CD4-positive, alpha-beta T cell treated with Interferon gamma for 1 hour (primary cell): ENCODE measurements at places on chromosomes 5 and 9.

DNA sequence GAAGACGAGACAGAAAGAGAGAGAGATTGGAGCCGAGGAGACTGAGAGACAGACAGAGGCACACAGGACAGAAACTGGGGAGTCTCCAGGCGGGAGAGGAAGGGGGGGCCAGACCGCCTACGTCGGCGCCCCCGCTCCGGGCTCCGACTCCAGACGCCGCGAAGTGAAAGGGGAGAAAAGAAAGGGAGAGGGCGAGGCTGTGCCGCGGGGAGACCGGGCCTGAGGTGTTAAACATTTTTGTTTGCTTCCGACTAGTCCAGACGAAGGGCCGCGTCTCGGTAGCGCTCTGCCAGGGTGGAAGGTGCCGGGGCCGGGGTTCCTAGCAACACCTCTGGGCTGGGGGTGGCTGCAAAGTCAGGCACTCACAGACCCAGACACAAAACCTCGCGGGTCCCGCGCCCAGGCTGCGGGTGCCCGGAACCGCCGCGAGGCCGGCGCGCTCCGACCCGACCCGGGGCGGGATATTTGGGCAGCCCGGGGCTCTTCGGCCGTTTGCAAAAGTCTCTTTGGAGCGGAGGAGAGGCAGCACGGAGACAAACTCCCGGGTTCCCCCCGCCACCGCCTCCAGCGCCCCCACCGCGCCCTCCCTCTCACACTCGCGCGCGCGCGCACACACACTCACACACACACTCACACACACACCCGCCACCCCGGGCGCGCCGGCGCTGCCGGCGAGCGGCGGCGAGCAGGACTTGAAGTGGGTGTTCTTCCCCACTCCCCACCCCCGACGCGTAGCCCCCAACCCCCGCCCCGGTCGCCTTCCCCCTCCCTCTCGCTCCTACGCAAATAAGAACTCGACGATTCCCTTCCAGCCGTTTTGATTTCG is 626 bp upstream of the FST start:
- DNase-seq: peak; percentile 9

DNA sequence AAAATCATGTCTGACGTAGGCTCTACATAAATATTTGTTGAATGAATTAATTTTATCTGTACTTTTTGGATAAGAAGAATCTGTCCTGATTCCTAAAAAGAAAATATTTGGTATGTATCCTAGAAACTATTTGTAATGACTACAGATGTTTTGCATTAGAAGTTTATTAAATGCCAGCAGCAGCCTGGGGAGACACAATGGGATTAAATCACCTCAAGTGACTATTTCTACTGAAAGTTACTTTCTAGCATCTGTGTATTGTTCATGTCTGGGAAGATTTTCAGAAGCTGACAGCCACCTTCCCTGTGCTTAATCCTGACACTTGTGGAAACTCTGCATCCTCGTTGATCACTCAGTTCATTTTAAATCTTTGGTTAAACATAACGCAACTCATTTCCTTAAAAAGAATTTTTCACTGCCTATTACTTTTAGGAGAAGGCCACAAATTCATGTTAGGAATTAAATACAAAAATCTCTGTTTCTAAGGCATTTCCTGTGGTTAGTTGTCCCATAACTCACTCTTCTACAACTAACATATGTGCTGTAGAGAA is 209.3 kb upstream of the PPP1R2B start:
- DNase-seq: no peak

DNA sequence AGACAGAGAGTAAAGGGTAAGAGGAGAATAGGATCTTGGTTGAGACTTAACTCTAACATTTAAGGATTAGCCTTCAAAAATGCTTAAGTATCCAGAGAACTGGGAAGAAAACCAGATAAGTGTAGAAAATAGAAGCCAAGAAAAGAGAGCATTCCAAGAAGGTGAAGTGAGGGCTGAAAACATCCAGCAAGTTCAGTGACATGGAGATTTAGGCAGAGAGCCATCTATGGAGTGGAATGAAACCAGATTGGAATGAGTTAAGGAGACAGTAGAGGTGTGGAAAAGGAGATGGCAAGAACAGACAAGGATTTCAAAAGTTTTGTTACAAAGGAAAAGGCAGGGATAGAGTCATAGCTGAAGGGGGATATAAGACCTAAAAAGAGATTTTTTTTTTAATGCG is 188.1 kb downstream of the TRPM3 start:
- DNase-seq: no peak

- no peak for DNase-seq
These were observed 93.1 kb downstream of the RALGPS1 start for GRCh38 chr9:127007638-127008037.

DNA sequence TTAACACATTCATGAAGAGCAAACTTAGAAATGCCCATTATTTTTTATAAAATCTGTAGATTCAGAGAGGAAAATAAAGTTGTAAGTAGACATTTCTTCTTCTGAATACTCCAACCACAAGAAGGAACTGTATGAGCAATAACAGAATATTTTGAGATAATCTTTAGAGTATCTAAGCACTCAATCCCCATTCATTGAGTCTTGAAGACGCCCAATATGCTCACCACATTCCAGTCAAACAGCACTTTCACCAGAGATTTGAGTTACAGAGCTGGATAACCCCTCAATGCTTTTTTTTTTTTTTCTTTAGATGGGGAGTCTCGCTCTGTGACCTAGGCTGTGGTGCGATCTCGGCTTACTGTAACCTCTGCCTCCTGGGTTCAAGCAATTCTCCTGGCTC is 14.7 kb upstream of the RIC1 start:
- no peak for DNase-seq

DNA sequence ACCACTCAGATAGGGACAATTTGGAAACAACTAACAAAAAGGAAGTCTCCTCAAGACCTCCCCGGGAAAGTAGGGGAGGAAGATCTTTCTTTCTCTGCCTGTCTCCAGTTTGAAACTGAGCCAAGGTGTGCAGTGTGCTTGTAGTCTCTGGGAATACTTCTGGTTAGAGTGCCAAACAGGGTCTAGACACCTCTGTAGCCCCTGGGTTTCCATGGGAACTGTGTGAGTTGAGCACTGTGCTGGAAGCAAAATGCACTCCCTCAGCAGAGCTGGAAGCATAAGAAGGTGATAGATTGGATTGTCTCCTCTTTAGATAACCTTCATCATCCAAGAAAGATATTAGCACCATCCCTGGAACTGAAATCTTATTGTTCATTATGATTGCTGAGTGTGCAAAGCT is 129.2 kb upstream of the TNPO1 start:
- no peak for DNase-seq

DNA sequence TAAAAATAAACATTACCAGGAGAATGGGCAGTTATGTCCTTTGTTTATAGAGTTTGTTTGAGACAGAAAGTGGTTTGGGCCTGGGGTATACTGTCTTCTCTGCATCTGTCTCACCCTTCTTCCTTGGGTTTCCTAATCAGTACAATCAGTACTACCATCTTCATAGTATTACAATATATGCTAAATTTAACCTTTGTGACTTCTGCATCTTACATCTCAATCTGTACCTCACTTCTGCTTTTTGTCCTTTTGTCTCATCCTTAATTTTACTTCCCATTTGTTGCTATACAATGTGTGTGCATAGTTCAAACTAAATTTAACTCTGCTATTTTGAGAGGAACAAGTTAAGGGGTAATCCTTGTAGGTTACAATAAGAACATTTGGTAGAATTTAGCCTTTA is 19.6 kb downstream of the FBXO38 start:
- DNase-seq: no peak

DNA sequence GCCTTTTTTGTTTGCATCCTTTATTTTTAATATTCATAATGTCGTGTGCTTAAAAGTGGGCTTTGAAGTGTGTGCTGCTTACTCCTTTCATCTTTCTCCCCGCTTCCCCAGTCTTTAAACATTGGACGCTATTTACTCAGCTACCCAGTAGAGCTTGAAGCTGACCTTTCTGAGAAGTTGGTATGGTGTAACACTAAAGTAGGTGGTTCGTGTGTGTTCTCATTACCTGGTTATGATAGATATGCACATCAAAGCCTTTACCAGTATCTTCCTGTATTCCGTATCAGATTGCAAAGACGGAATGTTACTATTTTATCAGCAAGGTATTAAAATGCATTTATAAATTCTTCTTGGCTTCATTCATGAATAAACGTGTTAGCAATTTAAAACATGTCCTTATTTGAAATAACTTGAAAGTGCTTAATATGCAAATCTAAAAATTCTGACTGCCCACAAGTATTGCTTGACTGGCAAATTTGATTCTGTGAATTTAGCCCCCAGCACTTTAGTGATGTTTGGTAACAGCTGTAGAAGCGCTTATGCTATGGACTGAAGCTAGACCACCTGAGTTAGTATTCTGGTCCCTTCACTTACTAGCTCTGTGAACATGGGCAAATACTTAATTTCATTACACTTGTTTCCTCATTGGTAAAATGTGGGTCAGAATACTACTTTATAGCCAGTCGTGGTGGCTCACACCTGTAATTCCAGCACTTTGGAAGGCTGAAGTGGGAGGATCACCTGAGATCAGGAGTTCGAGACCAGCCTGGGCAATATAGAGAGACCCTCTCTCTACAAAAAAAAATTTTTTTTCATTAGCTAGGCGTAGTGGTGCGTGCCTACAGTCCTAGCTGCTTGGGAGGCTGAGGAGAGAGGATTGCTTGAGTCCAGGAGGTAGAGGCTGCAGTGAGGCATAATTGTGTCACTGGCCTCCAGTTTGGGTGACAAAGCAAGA is 1.7 kb downstream of the RRAGA start:
- no peak for DNase-seq

DNA sequence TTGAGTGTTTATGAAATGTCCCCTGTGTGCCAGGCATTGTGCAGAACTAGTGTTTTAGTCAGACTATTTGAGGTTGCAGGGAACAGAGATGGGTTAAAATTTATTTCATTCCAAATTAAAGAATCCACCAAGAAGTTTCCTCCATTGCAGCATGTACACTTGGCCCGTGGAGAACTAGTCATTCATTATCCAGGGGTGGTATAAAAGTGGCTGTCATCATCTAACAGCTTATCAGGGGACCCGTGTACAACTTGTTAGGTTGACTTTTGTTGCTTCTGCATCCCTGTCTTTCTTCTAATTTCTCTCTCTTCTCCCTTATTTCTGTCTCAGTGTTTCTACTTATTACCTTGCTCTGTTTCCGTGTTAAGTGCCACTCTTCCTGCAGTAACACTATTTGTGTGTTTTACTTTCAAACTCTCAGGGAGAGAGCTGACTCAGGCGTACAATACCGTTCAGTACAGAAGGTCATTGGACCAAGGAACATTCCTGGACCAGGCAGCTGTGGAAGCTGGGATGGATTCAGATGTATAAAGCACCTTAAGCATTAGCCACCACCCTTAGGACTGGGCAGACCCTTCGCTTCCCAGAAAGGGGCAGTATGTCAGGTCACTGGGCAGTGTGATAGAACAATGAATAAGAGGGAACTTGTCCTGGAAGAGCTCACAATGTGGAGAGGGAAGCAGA is 36.1 kb downstream of the MAP3K1 start:
- DNase-seq: no peak

DNA sequence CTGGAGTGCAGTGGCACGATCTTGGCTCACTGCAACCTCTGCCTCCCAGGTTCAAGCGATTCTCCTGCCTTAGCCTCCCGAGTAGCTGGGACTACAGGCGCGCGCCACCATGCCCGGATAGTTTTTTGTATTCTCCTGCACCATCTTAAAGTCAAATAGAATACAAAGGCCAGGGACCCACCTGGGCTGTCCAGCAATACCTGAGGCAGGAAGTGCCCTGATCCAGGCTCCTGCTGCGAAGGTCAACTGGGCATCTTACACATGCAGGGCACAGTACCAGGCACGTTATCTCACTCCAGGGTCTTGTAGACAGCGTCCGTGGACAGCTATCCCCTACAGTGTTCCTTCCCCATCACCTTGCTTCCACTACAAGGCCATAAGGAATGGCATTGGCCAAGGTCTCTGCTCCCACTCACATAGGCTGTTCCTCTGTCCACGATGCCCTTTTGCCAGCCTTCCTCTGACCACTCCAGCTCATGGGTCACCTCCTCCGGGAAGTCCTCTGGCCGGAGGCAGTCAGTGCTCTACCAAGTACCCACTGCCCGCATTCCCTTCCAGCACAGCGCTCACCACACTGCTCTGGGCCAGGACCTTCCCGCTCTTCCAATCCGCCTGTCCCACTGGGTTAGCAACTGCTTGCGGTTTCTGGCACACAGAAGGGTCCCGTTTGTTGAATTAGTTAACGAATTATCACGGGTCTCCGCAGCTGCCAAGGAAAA is 978 bp downstream of the P4HA2 start:
- DNase-seq: no peak

- DNase-seq: no peak
These were observed 90.5 kb downstream of the ACTL7B start for GRCh38 chr9:108765265-108765664.

GRCh38 chr9:7237473-7238246 is 479.9 kb downstream of the KDM4C start:
- no peak for DNase-seq

DNA sequence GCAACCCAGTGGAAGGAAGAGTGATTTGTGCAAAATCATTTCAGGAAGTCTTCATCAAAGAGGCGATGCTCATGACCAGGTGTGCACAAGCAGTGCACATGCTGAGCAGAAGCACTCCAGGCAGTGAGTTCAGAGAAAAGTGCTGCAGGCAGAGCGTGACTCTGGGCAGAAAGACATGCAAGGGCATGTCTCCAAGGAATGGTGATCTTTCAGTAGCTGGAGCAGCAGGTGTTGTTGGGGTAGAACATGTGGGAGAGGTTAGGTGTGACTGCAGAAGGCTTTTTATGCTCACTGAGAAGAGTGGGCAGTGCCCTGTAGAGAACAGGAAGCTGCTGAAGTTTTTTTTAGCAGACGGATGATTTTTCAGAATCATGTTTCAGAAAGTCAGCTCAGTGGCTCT is 545.4 kb upstream of the TLE4 start:
- no peak for DNase-seq

DNA sequence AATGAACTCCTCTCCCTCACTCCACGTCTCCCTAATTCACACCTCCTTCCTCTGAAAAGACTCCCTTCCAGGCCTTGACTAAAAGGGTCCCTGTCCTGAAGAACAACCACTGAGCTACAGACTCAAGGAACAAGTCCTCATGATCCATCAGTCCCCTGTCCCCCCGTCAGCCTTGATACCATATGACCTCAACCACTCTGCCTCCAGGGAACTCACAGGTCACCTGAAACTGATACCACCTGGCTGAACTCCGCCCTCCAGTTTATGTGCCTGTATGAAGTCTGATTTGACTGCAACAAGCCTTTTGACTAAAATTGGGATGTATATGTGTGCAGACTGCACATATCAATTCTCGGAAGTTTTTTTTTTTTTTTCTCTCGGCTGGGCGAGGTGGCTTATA is 88.7 kb downstream of the UGCG start:
- DNase-seq: no peak

- DNase-seq: no peak
These were observed 117.7 kb upstream of the FER start for GRCh38 chr5:108629779-108630528.

- DNase-seq: no peak
These were observed 466.0 kb upstream of the ARRDC3 start for GRCh38 chr5:91849069-91849468.
